ENCODE measurements at places on chromosomes 12 and 14. TPM values are rescaled to one million over a fixed set of nuclear protein-coding genes. Genes with fewer than 3 reads are reported as not detected.
A peak's percentile ranks its signal among the peaks of the same experiment; 100 is the strongest.

The CABP1 gene
- 0.45 TPM for total RNA-seq

- no peak for DNase-seq
Observed at GRCh38 chr14:60622210-60622916, 26.9 kb downstream of the SIX1 start.

DNA sequence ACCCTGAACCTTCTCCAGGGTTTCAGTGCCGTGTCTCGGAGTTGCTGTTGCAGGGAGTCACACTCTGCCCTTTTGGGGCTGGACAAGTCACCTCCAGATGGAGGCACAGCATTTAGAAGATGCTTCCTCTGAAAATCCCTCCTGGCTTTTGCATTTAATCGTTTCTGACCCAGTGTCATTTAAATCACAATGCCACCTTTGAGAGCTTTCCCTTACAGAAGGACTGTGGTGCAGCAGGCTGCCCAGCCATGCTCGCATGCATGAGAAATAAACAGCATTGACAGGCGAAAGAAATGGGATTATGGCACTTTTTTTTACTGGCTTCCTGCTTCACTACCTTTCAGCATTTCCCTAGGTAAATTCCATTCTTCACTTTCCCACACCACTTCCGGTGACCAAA lies 113.4 kb upstream of the DYRK2 start:
- no peak for DNase-seq

GRCh38 chr14:76546426-76547221 lies 170.7 kb downstream of the ESRRB start:
- peak; percentile 21 for DNase-seq

DNA sequence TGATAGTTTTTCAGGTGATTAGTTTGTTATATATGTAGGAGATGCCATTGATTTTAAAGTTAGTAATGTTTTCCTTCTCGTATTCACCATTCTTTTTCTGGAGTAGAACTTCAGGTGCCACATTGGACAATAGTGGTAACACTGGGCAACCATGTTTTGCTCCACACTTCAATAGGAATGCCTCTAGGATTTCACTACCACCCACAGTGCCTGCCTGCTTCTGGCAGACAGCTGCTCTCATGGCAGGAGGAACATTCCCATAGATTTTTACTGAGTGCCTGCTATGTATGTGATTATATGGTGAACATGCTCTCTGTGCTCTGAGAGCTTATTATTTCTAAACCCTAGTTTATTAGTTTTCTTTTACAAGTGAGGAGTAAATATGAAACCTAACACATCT lies 53.7 kb downstream of the GCH1 start:
- peak; percentile 13 for DNase-seq

- no peak for DNase-seq
Observed at GRCh38 chr14:61526405-61527312, 168.7 kb upstream of the HIF1A start.

- peak; percentile 91 for DNase-seq
Observed at GRCh38 chr14:103391048-103391447, 5.8 kb downstream of the MARK3 start.

GRCh38 chr14:63478437-63478852 lies 64.7 kb downstream of the PPP2R5E start:
- no peak for DNase-seq

All from LHCN-M2 (cell line).